ENCODE measurements at places on chromosomes 11 and 22. TPM values are rescaled to one million over a fixed set of nuclear protein-coding genes. Genes with fewer than 3 reads are reported as not detected.

DNA sequence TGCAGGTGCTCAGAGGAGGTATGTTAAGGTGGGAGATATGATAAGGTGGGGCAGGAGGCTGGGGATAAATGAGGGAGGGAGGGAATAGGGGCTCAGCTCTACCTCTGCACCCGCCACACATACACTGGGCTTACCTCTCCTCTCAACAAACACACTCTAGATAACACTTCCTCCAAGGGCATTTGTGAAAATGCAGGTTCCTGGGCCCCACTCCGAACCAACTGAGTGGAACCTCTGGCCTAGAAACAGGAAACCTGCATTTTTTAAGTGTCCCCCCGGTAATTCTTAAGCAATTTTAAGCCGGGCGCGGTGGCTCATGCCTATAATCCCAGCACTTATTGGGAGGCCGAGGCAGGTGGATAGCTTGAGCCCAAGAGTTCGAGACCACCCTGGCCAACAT lies 46.5 kb upstream of the CD5 start:
- no peak for DNase-seq

GRCh38 chr11:13328286-13328685 lies 50.7 kb downstream of the BMAL1 start:
- DNase-seq: no peak

ASCL2 gene
- total RNA-seq: 0.39 TPM

DNA sequence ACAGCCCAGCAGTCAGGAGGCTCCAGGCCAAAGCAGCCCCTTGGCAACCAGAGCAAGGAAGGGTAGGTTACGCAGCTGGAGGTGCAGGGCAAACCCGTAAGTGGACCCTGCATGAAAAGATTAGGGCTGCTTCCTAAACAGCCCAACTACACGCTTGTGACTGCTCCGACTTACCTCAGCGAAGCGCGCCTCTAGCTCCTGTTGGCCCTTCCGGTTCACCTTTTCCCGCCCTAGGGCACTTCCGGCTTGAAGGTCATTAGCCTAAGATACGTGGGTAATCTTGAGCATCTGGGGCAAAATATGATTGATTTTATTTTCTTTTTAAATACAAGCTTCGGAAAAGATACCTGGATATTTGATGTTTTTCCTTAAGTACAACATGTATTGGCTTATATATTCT lies at the start of gene CCDC73:
Gene CCDC73 (minus strand): TSS at position 224 of the 400 bp plus-strand sequence. CDS start 34,419 bp downstream, outside the sequence.
- no peak for DNase-seq

C22orf42 gene
- not detected for total RNA-seq

Data from left cardiac atrium (tissue), 4 donors.